ENCODE measurements at places on chromosomes 11 and 22.

DNA sequence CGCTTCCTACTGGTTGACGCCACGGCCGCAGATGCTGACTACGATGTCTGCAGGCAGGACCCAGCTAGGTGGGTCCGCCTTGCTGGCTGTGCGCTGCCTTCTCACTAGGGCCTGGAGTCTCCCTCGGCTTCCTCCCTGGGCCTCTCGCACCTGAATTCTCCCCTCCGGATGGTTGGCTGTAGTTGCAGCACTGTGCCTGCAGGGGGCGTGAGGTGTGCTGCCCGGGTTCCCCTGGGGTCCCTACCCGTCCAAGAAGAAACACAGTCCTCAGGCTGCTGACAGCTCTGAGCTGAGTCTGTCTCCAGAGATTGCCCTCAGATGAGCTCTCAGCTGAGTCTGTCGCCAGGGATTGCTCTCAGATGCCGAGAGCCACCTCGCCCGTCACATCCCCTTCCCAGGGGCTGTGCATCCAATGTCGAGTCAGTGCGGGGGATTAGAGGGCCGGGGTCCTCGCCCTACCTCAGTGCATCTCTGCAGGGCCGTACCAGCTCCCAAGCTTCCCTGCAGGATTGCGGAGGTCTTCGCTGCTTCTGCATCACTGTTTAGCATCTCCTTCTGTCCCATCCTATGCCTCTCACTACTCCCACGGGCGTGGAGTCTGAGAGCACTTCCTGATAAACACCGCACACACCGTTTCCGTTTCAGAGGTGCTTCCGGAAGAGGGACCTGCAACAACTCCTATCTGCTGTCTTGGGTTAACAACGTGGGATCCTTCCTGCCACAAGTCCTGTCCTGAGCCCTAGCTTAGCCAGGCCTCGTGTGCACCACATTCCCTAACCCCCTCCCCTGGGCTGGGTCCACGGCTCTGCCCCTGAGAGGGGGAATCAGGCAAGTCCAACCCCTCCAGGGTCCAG lies 196.9 kb downstream of the CSNK2A3 start:
- peaks cover 12% of the 10 kb centered on the region for H3K4me1 ChIP-seq
- no peak for DNase-seq
- peak overlapping the region; percentile 87 for H3K27ac ChIP-seq
- peaks cover 15% of the 10 kb centered on the region for H3K27me3 ChIP-seq
- no peaks in the 10 kb centered on the region for H3K36me3 ChIP-seq
- peak overlapping the region; percentile 70 for H3K4me3 ChIP-seq

GRCh38 chr11:75673977-75674582 lies 5.2 kb upstream of the MAP6 start:
- no peak overlapping the region for H3K27ac ChIP-seq
- no peaks in the 10 kb centered on the region for H3K36me3 ChIP-seq
- no peak overlapping the region for H3K4me3 ChIP-seq
- no peaks in the 10 kb centered on the region for H3K4me1 ChIP-seq
- DNase-seq = no peak
- H3K27me3 ChIP-seq = peaks cover 53% of the 10 kb centered on the region

GRCh38 chr22:31344256-31344577 lies 1.9 kb downstream of the PATZ1 start:
- H3K27me3 ChIP-seq = no peaks in the 10 kb centered on the region
- DNase-seq = no peak
- H3K27ac ChIP-seq = peak overlapping the region; percentile 93
- H3K4me1 ChIP-seq = peaks cover 55% of the 10 kb centered on the region
- peak overlapping the region; percentile 87 for H3K4me3 ChIP-seq
- peaks cover 42% of the 10 kb centered on the region for H3K36me3 ChIP-seq

DNA sequence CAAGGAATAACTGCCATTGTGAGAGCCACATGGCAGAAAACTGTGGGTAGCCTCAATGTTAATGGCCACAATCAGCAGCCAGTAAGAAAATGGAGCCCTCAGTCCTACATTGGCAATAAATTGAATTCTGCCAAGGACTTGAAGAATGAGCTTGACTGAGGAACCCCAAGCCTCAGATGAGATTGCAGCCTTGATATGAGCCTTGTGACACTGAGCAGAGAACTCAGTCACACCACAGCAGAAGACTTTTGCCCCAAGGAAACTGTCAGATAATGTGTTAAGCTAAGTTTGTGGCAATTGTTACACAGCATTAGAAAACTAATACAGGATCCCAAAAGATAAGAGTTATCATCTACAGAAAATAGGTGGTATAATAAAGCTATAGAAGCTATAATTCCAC lies 2.4 kb upstream of the TTC17 start:
- no peak overlapping the region for H3K27ac ChIP-seq
- peaks cover 29% of the 10 kb centered on the region for H3K4me1 ChIP-seq
- DNase-seq = no peak

GRCh38 chr11:68541991-68542390 lies 81.4 kb downstream of the PPP6R3 start:
- no peak for DNase-seq
- no peaks in the 10 kb centered on the region for H3K27me3 ChIP-seq
- H3K27ac ChIP-seq = peak overlapping the region; percentile 31
- peak overlapping the region; percentile 27 for H3K4me3 ChIP-seq

- DNase-seq = no peak
- peaks cover 68% of the 10 kb centered on the region for H3K27me3 ChIP-seq
- no peak overlapping the region for H3K4me3 ChIP-seq
- no peaks in the 10 kb centered on the region for H3K4me1 ChIP-seq
- no peaks in the 10 kb centered on the region for H3K36me3 ChIP-seq
- no peak overlapping the region for H3K27ac ChIP-seq
Measured at GRCh38 chr22:32735526-32735925, 66.0 kb upstream of the TIMP3 start.

DNA sequence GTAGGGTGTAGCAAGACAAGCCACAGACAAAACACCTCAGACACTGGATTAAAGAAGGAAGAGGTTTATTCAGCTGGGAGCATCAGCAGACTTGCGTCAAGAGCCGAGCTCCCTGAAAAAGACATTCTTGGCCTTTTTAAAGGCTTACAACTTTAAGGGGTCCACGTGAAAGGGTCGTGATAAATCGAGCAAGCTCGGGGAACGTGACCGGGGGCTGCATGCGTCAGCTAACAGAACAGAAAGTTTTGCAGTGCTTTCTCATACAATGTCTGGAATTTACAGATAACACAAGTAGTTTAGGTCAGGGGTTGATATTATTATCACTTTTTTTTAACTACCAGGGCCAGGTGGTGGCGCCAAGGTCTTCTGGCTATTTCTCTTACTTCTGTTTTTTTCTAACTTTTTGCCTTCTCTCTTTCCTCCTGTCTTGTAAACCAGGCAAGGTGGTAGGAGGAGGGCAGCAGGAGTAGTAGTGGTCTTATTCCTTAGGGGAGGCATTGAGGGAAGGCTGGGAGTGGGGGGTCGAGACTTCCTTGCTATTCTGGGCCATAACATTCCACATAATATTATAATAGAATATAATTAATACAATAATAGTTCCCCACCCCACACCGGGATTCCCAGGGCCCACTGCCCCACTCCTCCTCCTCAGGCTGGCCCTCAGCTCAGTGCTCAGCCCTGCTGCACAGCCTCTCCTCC lies 587 bp upstream of the ALDH3B1 start:
- no peak overlapping the region for H3K4me3 ChIP-seq
- peaks cover 5% of the 10 kb centered on the region for H3K4me1 ChIP-seq
- no peak overlapping the region for H3K27ac ChIP-seq
- H3K36me3 ChIP-seq = peaks cover 3% of the 10 kb centered on the region

- H3K27me3 ChIP-seq = no peaks in the 10 kb centered on the region
- H3K4me1 ChIP-seq = peaks cover 23% of the 10 kb centered on the region
- peak overlapping the region; percentile 86 for H3K27ac ChIP-seq
Measured at GRCh38 chr11:62402226-62402959, 16.4 kb upstream of the SCGB1A1 start.

DNA sequence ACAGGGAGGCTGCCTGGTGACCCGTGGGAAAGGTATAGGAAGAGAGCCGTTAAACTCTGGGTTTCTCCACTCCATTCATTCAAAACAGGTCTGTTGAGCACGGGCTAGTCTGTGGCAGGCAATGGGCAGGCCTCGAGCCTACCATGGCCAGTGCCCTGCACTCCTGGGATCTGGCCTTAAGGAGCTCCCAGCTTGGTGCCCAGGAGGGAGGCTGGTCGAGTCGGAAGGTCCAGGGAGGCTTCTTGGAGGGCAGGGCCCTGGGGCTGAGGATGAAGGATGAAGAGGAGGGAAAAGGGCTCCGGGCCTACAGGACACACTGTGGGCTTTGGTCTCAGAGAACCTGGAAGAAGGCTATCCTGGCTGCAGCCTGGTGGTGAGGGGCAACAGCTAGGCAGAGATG lies 41.9 kb upstream of the MN1 start:
- H3K27me3 ChIP-seq = no peaks in the 10 kb centered on the region
- peaks cover 4% of the 10 kb centered on the region for H3K4me1 ChIP-seq
- H3K27ac ChIP-seq = no peak overlapping the region
- H3K36me3 ChIP-seq = peaks cover 4% of the 10 kb centered on the region
- H3K4me3 ChIP-seq = no peak overlapping the region
- no peak for DNase-seq

DNA sequence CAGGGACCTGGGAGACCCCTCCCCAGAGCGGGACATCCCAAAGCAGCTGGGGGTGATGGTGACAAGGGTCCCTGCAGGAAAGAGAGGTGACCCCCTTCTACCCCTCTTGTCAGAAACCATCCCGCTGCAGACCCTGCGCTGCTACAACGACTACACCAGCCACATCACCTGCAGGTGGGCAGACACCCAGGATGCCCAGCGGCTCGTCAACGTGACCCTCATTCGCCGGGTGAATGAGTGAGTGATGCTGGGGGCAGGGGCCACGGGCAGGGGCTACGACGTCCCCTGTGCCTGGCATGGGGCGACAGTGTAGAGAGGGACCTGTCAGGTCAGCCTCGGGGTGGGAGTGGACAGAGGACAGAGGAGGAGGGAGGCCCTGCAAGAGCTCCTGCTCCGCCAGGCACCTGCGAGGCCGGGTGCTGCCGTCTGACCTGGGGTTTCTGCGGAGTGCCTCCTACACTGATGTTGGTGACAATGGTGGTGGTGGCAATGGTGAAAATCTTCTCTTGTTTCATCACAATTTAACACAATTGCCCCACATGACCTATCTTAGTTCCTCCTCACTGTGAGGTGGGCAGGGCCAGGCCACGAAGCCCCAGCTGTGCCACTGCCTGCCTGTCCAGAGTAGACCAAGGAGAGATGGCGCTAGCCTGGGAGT lies 9.8 kb downstream of the CSF2RB start:
- H3K4me3 ChIP-seq = no peak overlapping the region
- peaks cover 4% of the 10 kb centered on the region for H3K4me1 ChIP-seq
- no peak overlapping the region for H3K27ac ChIP-seq
- DNase-seq = no peak
- H3K36me3 ChIP-seq = no peaks in the 10 kb centered on the region

GRCh38 chr11:116366980-116367645 lies 405.7 kb downstream of the BUD13 start:
- H3K36me3 ChIP-seq = no peaks in the 10 kb centered on the region
- no peak overlapping the region for H3K4me3 ChIP-seq
- H3K27ac ChIP-seq = no peak overlapping the region
- no peaks in the 10 kb centered on the region for H3K4me1 ChIP-seq
- no peaks in the 10 kb centered on the region for H3K27me3 ChIP-seq

- H3K4me3 ChIP-seq = no peak overlapping the region
- peaks cover 6% of the 10 kb centered on the region for H3K4me1 ChIP-seq
- no peak for DNase-seq
- no peaks in the 10 kb centered on the region for H3K27me3 ChIP-seq
Measured at GRCh38 chr11:96054870-96055705, 131.2 kb upstream of the MTMR2 start.

- no peak overlapping the region for H3K27ac ChIP-seq
- H3K4me3 ChIP-seq = no peak overlapping the region
- DNase-seq = no peak
- peaks cover 6% of the 10 kb centered on the region for H3K36me3 ChIP-seq
- no peaks in the 10 kb centered on the region for H3K27me3 ChIP-seq
- H3K4me1 ChIP-seq = no peaks in the 10 kb centered on the region
Measured at GRCh38 chr22:19791243-19791642, 30.7 kb downstream of the TBX1 start.

DNA sequence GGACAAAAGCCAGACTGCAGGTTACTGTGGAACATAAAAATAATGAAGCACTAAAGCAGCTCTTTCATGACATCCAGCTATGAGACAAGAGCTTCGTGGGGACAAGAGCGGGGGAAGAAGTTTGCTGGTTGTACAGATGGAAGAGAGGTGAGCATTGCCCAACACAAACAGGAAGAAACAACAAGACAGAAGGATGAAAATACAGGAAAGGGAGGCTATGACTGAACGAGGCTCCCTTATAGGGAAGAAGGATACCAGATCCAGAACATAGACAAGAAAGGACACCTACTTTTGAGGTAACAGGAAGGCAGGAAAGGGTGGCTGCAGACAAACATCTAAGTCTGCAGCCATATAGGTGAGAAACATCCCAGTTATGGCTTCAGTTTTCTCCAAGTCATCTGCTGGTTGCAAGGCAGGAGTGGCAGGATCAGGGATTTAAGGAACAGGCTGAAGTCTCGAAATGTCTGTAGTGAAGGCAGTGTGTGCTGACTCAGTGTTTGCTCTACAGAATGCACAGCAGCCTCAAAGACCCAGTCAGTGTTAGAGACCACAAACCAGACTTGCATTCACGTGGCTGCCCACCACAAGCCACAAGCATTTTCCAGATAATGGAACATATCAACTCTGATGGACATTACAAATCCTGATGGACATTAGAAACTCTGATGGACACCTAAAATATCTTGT lies 1.9 kb downstream of the CLTCL1 start:
- peaks cover 2% of the 10 kb centered on the region for H3K36me3 ChIP-seq
- H3K4me1 ChIP-seq = peaks cover 18% of the 10 kb centered on the region
- peaks cover 31% of the 10 kb centered on the region for H3K27me3 ChIP-seq
- no peak overlapping the region for H3K27ac ChIP-seq
- no peak for DNase-seq

DNA sequence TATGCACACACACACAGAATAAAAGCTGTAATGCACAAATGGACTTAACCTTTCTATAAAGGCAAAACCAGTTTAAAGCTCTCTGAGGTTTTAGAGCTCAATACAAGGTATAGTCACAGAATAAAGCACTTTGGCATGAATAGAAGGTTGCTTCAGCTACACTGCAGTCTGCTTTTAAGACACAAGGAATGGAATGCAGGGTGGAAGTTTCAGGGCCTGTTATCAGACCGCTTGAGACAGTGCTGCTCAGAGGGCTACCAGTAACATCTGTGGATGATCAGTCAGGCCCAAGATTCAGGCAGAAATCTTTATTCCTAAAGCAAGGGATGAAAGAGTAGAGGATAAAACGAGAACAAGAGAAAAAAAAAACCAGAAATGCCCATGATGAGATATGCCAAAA lies 46.7 kb downstream of the CD44 start:
- no peak for DNase-seq
- peaks cover 64% of the 10 kb centered on the region for H3K4me1 ChIP-seq

DNA sequence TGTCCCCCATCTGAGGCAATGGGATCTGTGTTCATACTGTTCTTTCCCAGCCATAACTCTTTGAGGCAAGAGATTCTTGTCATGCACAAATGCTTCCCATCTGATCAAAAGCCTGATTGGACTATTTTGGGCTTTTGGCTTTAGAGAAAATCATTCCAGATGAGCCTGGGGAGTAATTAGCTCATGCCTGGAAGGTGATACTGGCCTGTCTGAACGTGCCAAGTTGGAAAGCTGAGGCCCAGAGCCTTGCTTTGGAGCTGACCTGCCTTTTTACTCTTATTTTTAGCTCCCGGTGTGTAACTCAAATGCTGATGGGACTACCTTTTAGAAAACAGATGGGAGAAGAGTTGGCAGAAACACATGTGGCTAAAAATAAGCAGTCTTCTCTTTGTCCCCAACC lies 105.0 kb downstream of the DBX1 start:
- no peak overlapping the region for H3K4me3 ChIP-seq
- H3K4me1 ChIP-seq = no peaks in the 10 kb centered on the region
- no peaks in the 10 kb centered on the region for H3K27me3 ChIP-seq
- H3K27ac ChIP-seq = no peak overlapping the region
- no peak for DNase-seq
- H3K36me3 ChIP-seq = no peaks in the 10 kb centered on the region

GRCh38 chr11:10797001-10797400 lies 11.7 kb downstream of the EIF4G2 start:
- peaks cover 65% of the 10 kb centered on the region for H3K4me1 ChIP-seq
- peak overlapping the region; percentile 45 for H3K4me3 ChIP-seq
- peaks cover 85% of the 10 kb centered on the region for H3K36me3 ChIP-seq
- peaks cover 7% of the 10 kb centered on the region for H3K27me3 ChIP-seq

Data from effector memory CD8-positive, alpha-beta T cell (primary cell).